ENCODE measurements at places on chromosomes 3 and 15. TPM values are rescaled to one million over a fixed set of nuclear protein-coding genes. Genes with fewer than 3 reads are reported as not detected.

DNA sequence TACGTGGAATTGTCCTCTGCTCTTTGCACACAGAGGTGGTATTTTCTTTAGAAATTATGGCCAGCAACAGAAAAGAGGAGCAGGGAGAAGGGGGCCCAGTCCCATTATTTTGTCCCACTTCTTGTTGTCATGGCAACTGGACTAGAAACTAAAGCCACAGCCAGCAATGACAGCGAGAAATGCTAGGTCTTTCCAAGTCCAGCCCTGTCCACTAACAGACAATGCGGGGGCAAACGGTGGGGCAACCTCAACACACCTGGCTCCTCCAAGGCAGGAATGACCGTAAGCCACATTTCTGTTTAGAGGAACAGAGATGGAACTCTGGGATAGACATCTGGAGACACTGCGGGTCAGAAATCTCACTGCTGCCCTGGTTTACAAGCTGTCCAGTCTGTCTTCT, 107.3 kb downstream of the RFTN1 start:
- peak; percentile 68 for DNase-seq

DNA sequence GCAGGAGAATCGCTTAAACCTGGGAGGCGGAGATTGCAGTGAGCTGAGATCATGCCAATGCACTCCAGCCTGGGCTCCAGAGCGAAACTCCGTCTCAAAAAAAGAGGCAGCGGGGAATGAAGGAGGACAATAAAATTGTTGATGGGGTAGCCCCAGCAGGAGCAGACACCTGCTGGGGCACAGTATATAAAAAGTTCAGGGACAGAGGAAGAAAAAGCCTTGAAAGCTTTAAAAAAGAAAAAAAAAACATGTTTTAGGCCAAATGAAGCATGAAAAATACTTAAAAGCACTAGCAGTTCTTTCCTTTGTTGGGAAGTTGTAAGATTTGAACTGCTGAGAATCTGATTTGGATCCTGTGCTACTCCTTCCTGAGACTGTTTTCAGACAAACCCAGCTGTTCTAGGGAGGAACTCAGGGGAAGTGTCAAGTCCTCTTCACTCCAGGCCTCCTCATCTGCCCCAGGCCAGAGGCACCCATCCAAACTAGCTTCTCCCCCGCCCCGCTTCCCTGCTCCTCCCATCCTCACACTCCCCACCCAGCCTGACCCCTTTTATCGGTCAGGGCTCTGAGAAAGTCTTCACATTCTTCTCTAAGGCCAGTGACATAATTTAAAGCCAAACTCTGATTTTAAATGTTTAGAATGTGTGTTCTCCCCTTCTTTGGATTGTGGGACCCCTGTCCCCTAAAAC, 4.9 kb downstream of the IL17RD start:
- DNase-seq = no peak

GRCh38 chr15:29278436-29279105, 8.9 kb upstream of the NSMCE3 start:
- no peak for DNase-seq

GRCh38 chr3:140540262-140540661, 137.6 kb upstream of the TRIM42 start:
- DNase-seq = no peak

DNA sequence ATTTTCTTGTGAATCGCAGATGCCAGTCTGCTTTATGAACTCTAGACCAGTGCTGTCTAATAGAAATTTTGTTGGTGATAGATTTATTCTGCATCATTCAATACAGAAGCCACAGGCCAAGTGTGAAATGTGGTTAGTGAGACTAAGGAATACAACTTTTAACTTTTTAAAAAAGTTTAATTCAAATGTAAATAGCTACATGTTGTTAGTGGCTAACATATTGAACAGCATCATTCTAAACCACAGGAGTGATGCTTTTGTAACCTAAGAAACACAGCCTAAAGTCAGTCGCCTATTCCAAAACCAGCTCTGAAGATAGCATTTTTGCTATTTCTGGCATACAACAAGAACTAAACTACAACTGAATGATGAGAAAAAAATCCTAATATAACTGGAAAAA, 164.8 kb upstream of the CBLB start:
- DNase-seq = no peak

DNA sequence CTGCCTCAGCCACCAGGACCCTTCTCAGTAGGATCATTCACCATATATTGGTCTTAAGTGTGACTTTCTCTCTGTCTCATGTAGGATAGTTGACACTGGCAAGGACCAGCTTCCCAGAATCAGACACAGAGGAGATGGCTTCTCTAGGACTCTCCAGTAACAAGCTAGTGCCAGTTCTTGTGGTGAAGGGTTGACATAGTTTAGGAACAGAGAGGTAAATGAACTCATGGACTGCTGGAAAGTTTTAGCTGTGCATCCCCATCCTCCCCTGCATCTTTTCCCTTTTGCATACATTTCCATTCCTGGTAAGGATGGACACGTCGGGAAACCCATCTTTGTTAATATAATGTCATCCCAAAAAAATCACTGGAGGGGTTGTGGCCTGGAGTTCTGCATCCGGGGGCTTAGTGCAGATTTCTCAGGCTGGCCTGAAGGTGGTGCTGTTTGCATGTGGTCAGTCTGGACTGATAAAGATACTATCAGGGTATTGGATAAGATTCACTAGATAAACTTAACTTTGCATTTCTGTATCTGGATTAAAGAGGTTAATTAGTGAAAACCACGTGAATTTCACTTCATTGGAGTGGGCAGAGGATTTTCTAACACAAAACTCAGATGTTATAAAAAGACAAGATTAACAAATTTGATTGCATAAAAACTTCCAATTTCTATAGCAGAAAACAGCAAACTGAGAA, 110.8 kb downstream of the TBC1D2B start:
- peak; percentile 72 for DNase-seq

DNA sequence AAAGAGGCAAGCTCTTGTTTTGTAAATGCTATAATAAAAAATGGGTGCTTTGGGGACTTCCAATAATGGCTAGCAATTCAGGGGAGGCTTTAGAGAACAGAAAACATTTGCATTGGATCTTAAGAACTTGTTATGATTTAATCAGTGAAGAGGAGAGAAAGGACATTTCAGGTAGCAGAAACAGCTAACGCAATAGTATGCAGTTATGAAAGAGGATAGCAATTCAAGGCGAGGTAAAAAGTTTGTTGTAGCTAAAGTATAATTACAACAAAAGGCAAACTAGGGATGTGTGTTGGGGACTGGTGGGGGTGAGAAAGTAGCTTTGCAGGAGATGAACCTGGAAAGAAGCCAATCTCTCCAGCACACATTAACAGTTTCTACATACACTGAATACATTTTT, 558.7 kb upstream of the SEMA6D start:
- DNase-seq = no peak

DNA sequence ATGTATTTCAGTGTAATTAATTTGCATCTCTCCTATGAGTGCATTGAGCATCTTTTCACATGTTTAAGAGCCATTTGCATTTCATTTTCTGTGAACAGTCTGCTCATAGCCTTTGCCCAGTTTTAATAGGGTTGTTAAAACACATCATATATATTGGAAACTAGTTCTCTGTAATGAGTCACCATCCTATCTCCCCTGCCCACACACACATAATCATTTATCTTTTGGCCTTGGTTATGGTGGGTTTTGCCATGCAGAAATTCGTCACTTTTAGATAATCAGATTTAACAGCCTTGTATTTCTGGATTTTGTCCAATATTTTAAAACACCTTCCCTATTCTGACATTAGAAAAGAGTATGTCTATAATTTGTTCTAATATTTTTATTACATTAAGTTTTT, 11.9 kb upstream of the CHRM5 start:
- no peak for DNase-seq

UNC45A gene
- 79.1 TPM for total RNA-seq

DNA sequence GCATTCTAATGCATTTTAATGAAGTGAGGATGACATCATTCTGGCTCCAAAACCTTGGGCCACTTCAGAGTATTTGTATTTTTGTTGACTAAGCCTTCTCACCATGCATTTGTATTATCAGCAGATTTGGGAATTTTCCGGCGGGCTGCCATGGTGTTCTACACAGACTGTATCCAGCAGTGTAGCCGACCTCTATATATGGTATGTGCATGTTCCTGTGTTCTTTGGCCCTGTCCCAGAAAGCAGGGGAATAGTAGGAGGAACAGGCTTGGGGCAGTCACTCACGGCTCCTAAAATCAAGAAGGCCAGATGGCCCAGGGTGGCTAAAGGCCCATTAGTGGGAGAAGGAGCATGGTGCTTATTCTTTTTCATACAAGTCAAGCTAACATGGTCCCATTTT, 80.5 kb downstream of the USF3 start:
- DNase-seq = no peak

GRCh38 chr3:11718637-11719405, 75.1 kb upstream of the VGLL4 start:
- DNase-seq = peak; percentile 89

ZDHHC3 gene
- total RNA-seq = 169 TPM

DNA sequence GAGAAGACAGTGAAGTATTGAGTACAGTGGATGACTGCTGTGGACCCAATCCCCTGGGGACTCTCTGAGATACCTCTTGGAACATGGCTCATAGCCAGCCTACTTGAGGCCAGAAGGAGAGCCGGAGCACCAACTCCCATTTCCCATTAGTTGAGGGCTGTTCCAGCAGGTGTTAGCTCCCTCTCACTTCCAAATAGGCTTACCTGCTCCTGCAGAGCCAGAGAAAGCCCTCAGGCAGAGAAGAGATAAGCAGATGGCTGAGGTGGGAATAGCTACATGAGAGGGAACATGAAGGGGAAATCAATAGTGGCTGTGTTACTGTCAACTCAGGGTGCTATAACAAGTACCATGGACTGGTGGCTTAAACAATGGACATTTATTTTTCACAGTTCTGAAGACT, 4.6 kb upstream of the CCK start:
- no peak for DNase-seq

DNA sequence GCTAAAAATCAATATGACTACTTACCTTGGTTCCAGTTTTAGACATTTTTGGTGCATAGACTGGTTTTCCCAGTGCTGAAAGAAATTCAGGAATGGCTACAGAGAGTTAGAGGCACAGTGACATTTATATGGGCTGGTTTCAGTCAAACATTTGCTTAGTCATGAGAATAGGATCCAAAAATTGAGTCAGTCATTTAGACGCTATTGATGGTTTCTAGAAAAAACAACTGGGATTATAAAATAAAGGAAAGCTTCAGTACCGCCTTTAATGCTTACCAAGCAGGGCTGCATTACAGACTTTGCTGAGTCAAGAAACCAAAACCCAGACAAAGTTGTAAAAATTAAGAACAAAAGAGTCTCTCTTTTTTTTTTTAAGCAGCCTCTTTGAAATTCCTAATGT, at the start of gene CRYGS:
CRYGS (minus strand) TSS at position 100 of the 400 bp plus-strand sequence; CDS start at position 46, 54 bp downstream.
- no peak for DNase-seq

- no peak for DNase-seq
Measured at GRCh38 chr3:100761951-100762350, 52.7 kb downstream of the TFG start.

ABCC5 gene
- 12.3 TPM for total RNA-seq

HES1 gene
- 366 TPM for total RNA-seq

- no peak for DNase-seq
Measured at GRCh38 chr3:81095956-81096355, 665.5 kb downstream of the GBE1 start.

LRTM1 gene
- total RNA-seq = not detected

DNA sequence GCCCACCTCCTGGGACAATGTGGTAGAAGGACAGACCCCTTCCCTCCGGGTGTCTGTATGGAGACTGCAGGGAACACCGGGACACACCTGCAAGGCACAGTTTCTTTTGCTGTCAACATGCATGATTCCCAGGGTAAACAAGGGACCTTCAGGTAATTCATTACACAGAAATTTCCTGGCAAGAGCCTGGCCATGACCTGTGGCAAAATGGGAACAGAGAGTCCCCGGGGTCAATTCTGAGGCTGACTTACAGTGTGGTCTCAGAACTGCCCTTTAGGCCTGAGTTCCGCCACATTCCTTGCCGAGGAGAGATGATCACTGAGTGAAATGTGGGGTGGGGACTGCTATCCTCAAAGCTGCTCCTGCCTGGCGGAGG, 6.3 kb downstream of the STARD5 start:
- no peak for DNase-seq

GRCh38 chr3:128568602-128569490, 75.8 kb upstream of the GATA2 start:
- no peak for DNase-seq

DNA sequence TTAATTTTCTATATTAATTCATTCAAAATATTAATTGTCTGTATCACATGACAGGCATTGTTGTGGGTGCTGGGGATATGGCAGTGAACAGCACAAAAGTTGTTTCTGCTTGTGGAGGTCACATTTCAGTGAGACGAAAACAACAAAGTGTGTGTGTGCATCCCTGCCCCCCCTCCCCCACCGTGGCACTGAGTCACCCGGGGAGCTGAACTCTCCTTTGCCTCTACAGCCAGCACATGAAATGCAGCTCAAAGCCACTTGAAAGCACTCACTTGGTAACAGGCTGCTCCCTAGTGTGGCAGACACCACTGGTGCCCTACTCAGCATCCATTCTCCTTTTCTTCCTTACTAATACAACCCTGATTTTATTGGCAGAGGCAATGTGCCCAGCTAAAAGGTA, 16.9 kb upstream of the SCAMP5 start:
- no peak for DNase-seq

GRCh38 chr3:105413343-105413887, 46.7 kb downstream of the ALCAM start:
- DNase-seq = no peak

GRCh38 chr15:101381671-101382212, 86.7 kb upstream of the SNRPA1 start:
- DNase-seq = no peak

DNA sequence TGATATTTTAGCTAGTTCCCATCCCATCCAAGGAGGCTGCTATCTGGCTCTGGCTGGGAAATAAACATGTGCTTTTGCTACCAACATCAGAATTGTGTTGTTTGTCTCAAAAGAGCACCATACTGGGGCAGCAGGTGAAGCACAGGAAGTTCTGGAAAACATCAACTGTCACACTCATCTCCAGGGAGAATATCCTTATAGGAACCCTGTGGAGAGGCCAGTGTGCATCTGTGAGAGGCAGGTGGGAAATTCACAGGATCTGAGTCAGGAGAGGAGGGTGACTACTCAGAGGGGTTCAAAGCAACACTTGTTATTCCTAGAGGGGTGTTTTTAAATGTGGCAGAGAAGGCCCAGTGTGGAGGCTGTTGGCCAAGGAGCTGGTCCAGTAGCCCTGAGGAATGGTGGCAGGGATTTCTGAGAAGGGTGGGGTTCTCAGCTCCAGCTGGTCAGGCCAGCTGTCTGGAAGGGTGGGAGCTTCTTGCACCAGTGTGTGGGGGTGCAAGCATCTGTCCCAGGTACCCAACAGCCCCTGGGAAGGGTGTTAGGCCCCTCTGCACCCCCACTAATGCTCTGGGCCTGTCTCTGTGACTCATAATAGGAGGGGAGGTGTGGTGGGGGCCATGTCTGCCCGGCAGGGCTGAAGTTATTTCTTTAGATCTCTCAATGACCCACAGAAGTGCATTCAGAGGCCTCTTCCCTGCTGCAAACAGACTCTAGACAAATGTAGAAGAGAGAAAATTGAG, 28.7 kb downstream of the RPSA start:
- no peak for DNase-seq

DNA sequence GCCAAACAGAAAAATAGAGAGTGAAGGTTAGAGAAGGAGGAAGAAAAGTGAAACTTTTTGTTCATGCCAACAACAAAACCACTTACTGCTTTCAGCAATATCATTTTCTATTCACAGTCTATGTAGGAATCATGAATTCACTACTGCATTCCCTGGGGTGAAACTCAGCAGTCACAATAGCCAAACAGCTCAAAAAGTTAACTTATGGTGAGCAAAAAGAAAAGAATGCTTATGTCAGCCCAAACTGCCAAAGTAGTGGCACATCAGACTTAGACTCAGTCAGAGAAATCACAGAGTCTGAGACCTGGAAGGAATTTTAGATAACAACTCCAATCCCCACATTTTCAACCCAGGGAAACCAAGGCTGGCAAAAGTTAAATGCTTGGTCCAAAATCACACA, 238.7 kb upstream of the TMCO5A start:
- no peak for DNase-seq

All from lower leg skin (tissue), 4 donors.